ENCODE measurements at places on chromosomes 7 and 10.

DNA sequence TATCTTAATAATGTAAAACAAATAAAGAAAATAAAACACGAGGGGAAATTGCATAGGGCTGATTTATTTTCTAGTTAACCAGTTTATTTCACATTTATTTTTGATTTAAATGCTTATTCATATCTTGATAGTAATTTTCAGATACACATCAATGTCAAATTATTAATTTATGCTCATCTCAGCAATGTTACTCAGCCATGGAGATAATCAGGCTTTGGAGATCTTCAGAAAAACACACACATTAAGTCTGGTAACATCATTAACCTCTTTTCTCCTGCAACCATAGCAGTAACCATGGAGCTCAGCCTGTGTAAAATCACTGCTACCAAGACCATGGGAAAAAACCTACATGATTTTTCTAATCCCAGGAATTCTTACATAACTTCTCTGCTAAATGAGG is 31.9 kb upstream of the TBX20 start:
- DNase-seq = no peak

GRCh38 chr10:124232686-124233545 is 139.5 kb upstream of the CHST15 start:
- DNase-seq = no peak

DNA sequence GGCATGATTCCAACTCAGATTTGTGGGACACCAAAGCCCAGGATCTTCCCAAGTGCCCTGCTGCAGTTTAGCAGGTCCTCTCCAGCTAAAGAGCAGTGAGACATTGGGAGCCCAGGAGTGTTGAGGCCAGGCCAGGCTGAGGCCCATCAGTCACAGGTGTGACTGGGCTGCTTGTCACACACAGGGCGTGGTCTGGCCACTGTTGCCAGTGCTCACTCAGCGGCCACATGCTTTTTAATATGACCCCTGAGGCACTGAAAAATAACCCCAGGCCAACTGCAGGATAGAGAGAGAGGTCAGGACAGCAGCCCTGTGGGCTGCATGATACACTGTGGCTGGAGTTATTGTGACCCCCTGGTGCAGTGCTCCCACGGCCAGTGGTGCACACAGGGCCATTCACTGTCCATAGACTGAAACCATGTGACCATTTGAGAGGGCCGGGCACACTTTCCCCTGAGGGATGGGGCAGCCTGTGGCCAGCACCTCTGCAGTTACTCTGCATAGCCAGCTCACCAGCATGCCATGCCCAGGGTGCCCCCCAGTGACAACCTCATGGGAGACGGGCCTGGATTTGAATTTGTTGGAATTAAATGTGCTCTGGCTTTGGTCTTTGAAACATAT is 4.2 kb downstream of the GDF2 start:
- no peak for DNase-seq

DNA sequence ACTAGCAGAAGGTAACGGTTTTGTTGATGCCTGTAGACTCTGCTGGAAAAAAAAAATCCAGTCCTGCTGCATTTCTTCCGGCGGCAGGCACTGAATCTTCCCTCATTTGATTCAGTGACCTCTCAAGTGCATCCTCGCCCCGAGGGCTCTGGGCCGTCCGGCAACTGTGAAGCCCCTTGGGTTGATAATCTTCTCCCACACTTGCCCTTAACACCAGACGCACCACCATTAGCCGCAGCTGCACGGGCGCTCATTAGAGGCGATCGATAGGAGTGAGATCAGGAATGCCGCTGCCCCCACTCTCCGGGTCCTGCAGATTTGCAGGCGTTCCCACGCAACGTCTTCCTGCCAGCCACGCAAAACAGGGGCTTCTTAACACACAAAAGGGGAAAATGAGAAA is 200.0 kb upstream of the MKI67 start:
- no peak for DNase-seq

- DNase-seq = no peak
Measured at GRCh38 chr7:16840094-16840493, 35.3 kb upstream of the AGR2 start.
